ENCODE measurements at places on chromosomes 3 and 15.
A peak's percentile ranks its signal among the peaks of the same experiment; 100 is the strongest.

DNA sequence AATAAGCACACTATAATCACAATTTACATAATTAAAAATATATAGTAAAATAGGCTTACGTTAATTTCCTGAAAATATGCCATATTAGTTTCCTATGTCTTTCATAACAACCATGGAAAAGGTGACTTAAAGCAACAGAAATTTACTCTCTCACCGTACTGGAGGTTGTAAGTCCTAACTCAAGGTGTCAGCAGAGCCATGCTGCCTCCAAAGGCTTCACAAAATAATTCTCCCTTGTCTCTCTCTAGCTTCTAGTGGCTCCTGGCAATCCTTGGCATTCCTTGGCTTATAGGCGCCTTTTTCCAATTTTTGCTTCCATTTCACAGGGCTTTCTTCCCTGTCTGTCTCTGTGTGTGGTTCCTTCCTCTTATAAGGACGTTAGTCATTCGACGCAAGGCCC lies 7.6 kb downstream of the SI start:
- no peak for DNase-seq
- H3K27me3 ChIP-seq = no peaks in the 10 kb centered on the region
- no peaks in the 10 kb centered on the region for H3K4me1 ChIP-seq
- no peak overlapping the region for H3K4me3 ChIP-seq
- no peak overlapping the region for H3K27ac ChIP-seq

- peaks cover 26% of the 10 kb centered on the region for H3K27me3 ChIP-seq
- no peak overlapping the region for H3K4me3 ChIP-seq
- H3K36me3 ChIP-seq = peaks cover 5% of the 10 kb centered on the region
- no peak for DNase-seq
- H3K27ac ChIP-seq = no peak overlapping the region
These were observed 283.5 kb downstream of the RPLP1 start for GRCh38 chr15:69736161-69736560.

DNA sequence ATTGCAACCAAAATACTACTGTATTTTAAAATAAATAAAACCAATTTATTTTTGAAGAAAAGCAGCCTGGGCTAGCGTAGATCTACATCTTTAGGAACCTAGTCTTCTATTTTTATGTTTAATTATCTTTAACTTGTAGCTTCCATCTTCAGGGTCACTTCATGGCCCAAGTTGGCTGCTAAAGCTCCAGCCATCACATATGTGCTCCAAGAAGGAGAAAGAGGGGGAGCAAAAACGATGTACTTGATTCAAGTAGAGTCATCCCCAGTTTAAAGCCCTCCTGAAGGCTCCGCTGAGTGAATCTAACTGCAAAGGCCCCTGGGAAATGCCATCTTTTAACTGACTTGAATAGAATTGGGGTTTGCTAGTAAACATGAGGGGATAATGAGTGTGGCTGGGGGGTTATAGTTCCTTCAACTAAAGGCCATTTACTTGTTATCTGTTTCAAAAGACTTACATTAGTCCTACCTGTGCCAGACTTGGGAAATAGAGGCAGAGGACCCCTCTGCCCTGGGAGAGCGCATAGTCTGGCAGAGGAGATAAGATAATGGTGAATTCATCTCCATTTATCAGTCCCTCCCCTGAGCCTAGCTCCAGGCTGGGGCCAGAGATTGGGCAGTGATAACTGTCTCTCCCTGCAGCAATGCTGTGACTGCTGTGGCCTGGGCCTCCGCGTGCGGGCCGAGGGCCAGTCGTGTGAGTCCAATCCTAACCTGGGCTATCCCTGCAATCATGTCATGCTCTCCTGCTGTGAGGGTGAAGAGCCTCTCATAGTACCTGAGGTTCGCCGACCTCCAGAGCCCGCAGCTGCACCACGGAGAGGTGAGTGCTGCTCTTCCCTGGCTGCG lies 64.6 kb downstream of the FBLN2 start:
- H3K4me3 ChIP-seq = no peak overlapping the region
- DNase-seq = no peak
- no peaks in the 10 kb centered on the region for H3K27me3 ChIP-seq
- H3K27ac ChIP-seq = no peak overlapping the region

GRCh38 chr3:52119826-52120225 lies 34.4 kb downstream of the POC1A start:
- peaks cover 14% of the 10 kb centered on the region for H3K36me3 ChIP-seq
- H3K4me1 ChIP-seq = peaks cover 18% of the 10 kb centered on the region
- no peaks in the 10 kb centered on the region for H3K27me3 ChIP-seq

DNA sequence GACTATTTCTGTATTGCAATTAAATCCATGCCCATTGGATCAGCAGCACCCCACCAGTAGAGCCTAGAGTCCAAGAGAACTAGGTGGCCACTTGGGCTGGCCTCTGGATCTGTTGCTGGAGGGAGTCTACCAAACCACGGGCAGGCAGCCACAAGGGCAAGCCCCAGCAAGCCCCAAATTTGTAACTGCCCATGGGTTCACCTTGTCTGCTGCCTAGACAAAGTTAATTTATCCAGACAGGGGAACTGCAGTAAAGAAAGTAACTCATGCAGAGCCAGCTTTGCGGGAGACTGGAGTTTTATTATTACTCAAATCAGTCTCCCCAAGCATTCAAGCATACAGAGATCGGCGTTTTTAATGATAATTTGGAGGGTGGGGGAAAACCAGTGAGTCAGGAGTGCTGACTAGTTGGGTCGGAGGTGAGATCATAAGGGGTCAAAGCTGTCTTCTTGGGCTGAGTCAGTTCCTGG lies 74.0 kb upstream of the TERB2 start:
- peak overlapping the region; percentile 37 for H3K27ac ChIP-seq
- DNase-seq = peak; percentile 7
- peaks cover 22% of the 10 kb centered on the region for H3K4me1 ChIP-seq
- no peaks in the 10 kb centered on the region for H3K27me3 ChIP-seq
- peaks cover 7% of the 10 kb centered on the region for H3K36me3 ChIP-seq
- no peak overlapping the region for H3K4me3 ChIP-seq

DNA sequence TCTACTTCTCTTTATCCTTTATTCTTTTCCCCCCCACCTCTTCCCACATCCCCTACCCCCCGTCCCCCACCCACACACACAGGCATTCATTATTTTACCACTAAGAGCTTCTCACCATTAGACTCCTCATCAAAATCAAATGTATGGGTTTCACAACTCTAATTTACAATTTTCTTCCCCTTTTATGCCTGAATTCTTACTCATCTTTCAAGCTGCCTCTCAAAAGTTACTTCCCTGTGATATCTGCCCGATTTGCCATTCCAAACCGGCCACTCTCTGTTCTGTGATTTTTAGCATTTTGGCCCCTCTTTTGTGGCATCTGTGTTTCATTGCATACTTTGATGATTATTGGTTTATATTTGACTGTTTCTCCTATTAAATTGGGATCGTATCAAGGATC lies 42.2 kb downstream of the SLC9A9 start:
- no peaks in the 10 kb centered on the region for H3K4me1 ChIP-seq
- DNase-seq = no peak
- H3K4me3 ChIP-seq = no peak overlapping the region
- no peaks in the 10 kb centered on the region for H3K36me3 ChIP-seq
- no peaks in the 10 kb centered on the region for H3K27me3 ChIP-seq

All from activated CD4-positive, alpha-beta T cell treated with anti-CD3 and anti-CD28 coated beads, Interleukin-2, amount 10 ng/mL, durations not matched to agents 7 days and 5 days (primary cell).